ENCODE measurements at places on chromosomes 7 and 10. TPM values are rescaled to one million over a fixed set of nuclear protein-coding genes. Genes with fewer than 3 reads are reported as not detected.

FKBP9 gene
- total RNA-seq = 136 TPM

FEZF1 gene
- total RNA-seq = not detected

NYAP1 gene
- total RNA-seq = 0.47 TPM

AKR1B15 gene
- total RNA-seq = 7.8 TPM

BMPER gene
- 1.5 TPM for total RNA-seq

SH2D4B gene
- not detected for total RNA-seq

ABCA13 gene
- 0.76 TPM for total RNA-seq

MRLN gene
- total RNA-seq = not detected

SLC13A1 gene
- total RNA-seq = not detected

MCM10 gene
- total RNA-seq = 5.0 TPM

SLC16A9 gene
- total RNA-seq = 22.9 TPM

PPP1R17 gene
- total RNA-seq = not detected

RNF32 gene
- 2.8 TPM for total RNA-seq

GRID2IP gene
- 0.67 TPM for total RNA-seq

CYP2C9 gene
- 0.67 TPM for total RNA-seq

NODAL gene
- total RNA-seq = not detected

CALHM1 gene
- total RNA-seq = not detected

RTKN2 gene
- 1.1 TPM for total RNA-seq

BAMBI gene
- total RNA-seq = 0.85 TPM

OPALIN gene
- not detected for total RNA-seq

LBX1 gene
- total RNA-seq = not detected

POM121L12 gene
- total RNA-seq = not detected

SPDYE1 gene
- not detected for total RNA-seq

MMP21 gene
- not detected for total RNA-seq

PRF1 gene
- 4.3 TPM for total RNA-seq

CPN1 gene
- not detected for total RNA-seq

SERPINE1 gene
- 3.1 TPM for total RNA-seq

LRRC17 gene
- 1.4 TPM for total RNA-seq

VSTM2A gene
- total RNA-seq = 1.3 TPM

ADGRA1 gene
- not detected for total RNA-seq

TCTN3 gene
- total RNA-seq = 29.6 TPM

LEP gene
- 0.75 TPM for total RNA-seq

CYP3A4 gene
- total RNA-seq = 12.9 TPM

ADARB2 gene
- 0.21 TPM for total RNA-seq

CAV2 gene
- total RNA-seq = 16.1 TPM

ELOVL3 gene
- not detected for total RNA-seq

KIF11 gene
- total RNA-seq = 3.5 TPM

GNAI1 gene
- 22.9 TPM for total RNA-seq

OGDH gene
- 174 TPM for total RNA-seq
